ENCODE measurements at places on chromosomes 12 and 14.

GRCh38 chr12:114919479-114919878 lies 235.5 kb upstream of the TBX3 start:
- DNase-seq, result no peak

GRCh38 chr14:94544726-94545125 lies 16.5 kb upstream of the SERPINA4 start:
- no peak for DNase-seq

GRCh38 chr14:82067221-82067875 lies 533.7 kb upstream of the SEL1L start:
- DNase-seq, result peak; percentile 90

GRCh38 chr14:24178399-24179178 lies 6.7 kb downstream of the REC8 start:
- DNase-seq, result no peak

DNA sequence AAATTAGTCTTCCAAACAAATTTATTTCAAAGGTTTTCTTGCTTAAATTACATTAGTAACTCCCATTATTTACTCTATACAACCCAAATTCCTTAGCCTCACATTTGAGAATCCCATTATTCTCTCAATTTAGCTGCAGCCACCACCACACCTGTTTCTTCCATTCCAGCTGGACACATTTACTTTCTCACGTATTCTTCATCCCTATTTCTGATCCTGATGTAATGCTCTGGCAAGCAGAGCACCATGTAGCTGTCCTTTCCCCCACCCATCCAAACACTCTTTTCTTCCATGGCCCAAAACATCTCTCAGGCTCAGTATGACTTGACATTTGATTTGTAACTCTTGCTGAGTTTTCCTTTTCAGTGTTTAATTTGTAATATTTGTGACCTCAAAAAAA lies 240.2 kb upstream of the CLEC14A start:
- DNase-seq, result peak; percentile 34

DNA sequence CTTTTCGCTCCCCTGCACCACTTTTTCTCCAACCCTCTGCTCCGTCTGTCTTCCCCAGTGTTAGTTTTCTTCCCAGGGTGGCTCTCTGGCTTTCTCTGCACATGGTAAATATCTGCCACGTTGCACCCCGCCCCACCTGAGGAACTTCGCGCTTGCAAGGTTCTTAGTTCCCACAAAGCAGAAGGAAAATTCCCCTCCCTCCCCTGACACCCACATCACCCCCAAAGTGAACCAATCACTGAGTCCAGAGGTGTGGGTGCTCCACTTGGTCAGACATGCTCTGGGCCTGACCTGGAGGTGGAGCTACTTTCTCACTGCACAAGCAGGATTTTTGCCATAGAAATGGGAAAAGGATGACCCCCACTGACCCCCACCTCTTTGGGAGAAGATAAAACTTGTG lies 415.0 kb downstream of the FUT8 start:
- DNase-seq, result no peak

- DNase-seq, result no peak
Measured at GRCh38 chr12:3271146-3271545, 194.0 kb downstream of the TSPAN9 start.

- no peak for DNase-seq
Measured at GRCh38 chr12:69056743-69057515, 124.0 kb upstream of the CPM start.

DNA sequence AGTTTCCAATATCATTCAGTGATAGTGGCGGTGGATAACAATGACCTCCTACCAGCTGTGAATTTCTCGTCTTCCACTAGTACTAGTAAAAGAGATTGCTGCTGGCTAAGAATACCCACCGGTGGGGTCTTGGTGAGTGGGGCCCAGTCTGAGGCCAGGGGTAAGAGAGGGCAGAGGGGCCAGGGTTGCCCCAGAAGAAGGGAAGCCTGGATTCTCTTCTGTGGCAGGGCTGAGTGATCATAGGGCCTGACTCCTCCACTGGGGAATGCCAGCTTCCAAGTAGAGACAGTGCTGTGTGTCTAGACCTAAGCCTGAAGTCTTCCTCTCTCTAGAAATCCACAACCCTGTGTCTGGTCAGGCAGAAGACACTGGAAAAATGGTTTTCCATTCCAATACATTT lies 5.8 kb upstream of the TMEM63C start:
- no peak for DNase-seq

GRCh38 chr14:72916174-72916573 lies 10.1 kb upstream of the DCAF4 start:
- DNase-seq, result no peak

DNA sequence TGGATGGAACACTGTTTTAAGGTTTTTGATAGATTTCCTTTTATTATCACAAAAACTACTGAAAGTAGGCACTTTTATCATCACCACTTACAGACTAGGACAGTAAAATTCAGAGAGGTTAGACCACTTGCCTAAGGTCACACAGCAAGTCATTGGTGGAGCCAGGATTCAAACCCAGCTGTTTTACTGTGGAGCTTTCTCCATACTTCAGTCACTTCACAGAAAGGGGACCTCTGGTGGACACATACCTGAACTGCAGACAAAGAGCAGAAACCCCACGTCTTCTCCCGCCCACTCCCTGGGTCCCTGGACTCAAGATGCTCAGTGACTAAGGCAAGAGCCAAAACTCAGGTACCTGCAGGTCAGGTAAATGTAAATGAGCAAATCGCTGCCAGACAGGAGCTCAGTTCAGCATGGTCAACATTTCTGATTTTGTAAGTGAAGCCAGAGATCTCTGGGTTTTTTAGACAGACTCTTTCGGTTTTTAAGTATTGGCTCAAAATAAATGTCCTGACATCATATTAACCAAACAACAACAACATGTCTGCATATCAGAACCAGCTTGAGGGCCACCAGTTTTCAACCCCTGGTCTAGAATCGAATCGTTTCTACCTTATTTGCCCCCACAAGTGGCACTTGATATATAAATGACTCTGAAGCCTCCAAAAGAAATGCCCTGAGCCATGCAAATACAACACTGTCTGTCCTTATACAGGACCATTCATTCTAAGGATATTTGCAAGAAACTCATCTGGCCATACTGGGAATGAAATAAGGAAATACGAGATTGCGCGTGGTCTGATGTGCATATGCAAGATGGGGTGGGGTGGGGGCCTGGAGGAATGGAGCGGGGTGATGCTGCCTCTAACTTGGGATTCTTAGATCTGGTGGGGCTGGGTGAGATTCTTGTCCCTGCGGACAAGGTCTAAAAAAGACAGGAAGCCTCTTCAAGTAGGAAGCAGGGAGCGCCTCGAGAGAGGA lies 110.9 kb downstream of the KSR2 start:
- DNase-seq, result no peak

GRCh38 chr14:37721976-37722659 lies 126.7 kb downstream of the TTC6 start:
- no peak for DNase-seq

DNA sequence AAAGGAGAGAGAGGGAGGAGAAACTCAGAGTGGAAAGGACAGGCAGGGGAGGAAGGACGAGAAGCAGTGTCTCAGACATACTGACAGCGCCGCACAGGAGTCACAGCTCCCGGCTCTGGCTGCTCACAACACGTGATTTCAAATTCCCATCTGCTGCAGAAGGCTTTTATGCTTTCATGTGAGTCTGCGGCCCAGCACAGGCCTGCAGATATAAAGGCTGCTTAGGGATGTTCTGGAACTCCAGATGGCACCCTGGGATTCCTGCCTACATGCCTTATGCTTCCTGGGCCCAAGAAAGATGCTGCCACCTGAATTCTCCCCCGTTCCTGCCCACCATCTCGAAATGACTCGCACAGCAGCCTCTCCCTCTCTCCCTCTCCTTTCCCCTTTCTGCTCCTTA lies 89.6 kb downstream of the NUAK1 start:
- DNase-seq, result no peak

- no peak for DNase-seq
Measured at GRCh38 chr12:1838205-1838993, 18.0 kb downstream of the LRTM2 start.

DNA sequence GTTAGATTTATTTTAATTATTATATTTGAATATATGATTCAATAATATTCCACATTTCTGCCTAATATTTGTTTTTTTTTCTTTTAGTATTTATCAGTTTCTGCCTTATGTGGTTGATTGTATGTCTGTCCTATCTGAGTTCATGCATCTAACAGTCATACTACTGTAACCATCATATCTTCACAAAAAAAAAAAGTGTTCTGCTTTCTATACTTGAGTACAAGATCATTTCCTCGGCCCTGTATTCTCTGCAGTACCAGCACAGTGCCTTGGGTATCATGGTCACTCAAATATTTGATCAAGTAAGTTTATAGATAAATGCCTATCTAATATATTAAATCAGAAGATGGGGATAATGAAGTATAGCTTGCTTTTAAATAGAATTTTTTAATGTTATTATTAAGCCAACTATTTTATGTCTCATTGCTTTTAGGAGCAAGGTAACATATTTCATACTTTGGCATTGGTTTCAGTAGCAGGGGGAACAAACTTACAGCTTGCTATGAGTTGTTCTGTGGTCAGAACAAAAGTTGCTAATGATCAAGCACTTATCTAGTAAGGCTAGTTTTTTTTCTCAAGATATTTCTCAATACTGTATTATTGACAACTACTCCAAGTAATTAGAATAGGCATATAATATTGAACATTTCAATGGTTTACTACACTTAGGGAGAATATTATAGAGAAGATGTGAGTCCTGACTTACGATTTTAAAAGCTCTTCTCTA lies 290.5 kb upstream of the FBXO33 start:
- no peak for DNase-seq

DNA sequence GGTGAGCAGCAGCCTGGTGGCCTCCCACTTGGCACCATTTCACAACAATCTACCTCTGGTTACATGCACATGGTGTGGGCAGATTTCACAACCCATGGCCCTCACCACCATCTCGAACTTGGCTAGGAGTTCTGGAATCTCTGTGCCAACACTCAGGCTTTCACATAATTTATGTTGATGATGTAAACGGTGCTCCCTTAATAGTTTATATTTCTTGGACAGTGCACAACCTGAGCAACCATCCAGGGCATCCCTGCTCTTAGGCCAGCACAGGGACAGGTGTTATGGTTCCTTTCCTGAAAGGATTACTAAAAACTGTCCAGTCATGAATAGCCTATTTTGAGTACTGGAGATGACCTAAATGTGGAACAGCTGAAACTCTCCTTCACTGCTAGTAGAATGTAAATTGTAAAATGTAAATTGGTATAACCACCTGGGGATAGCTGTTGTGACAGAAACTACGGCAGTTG lies 28.6 kb downstream of the ABCB9 start:
- DNase-seq, result no peak

DNA sequence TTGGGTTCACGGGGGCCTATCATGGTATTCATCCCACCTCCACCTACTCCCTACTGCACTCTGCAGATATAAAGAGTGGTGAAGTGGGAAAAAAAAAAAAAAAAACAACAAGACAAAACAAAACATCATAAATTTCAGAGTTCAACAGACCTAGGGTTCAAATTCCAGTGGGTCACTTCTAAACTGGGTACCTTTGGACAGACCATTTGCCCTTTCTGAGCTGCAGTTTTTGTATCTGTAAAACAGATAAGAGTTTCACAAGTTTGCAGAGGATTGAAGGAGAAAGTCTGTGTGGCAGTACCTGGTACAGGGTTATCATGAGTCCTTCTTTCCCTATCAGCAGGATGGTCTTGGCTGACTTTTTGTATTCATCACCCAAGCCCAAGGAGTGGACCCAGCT lies 211.2 kb upstream of the EEA1 start:
- DNase-seq, result no peak

- no peak for DNase-seq
Measured at GRCh38 chr12:131883521-131883900, 10.9 kb upstream of the ULK1 start.

DNA sequence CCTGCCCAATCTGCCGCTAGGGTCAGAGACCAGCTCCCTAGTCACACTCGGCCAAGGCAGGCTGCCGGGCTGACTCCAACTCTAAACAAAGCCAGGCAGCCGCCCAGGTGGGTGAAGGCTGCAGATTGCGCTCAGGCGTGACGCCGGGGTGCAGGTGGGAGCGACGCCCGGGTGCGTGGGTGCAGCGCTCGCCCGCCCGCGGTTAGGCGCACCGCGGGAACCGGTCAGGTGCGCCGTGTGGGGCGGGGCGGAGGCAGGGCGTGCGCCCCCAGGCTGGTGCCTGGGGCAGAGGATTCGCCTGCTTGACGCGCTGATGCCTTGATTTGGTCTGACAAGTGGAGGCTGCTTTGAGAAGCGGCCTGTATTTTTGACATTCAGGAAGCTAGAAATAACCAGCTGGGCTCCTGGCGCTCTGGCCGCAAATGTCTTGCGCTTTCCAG lies 126.7 kb upstream of the HIF1A start:
- DNase-seq, result no peak

DNA sequence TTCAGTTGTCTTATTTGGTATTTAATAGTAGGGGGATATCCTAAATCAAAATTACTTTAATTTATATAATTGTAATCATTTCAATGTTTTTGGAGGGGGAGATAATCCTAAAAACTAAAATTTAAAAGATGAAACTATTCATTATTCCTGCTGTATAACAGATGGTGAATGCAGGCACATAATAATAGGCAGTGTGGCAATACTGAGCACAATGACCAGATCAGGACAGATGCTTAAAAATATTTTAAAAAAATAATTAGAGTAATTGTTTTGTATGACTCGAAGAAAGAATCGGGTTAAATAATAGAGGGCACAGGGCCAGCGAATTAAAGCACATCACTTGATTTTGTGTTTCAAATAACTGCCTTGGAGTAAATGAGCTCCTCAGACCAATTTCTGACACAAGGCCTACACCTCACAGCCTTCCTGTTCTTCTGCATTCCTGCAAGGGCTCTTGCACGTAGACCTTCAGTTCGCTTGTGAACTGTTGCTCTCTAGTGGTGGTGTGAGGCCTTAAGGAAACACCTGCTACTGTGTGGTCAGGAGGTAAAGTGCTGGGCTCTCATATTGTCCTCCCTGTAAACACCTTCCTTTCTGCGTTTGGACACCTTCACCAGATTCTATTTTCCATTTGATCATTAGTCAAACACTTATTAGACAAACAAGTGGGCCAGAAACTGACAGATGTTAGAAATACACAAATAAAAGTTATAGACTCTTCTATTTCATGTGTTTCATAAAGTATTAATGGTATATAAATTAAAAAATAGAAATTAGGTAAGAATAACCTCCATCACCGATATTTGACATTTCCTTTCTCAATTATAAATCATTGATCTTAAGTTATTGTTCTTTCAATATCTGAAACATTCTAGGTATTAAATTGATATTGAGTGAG lies 29.3 kb upstream of the KLRF1 start:
- peak; percentile 25 for DNase-seq

GRCh38 chr14:98170575-98170974 lies 1101.4 kb downstream of the BCL11B start:
- no peak for DNase-seq
